ENCODE measurements at places on chromosomes 3 and 15. TPM values are rescaled to one million over a fixed set of nuclear protein-coding genes. Genes with fewer than 3 reads are reported as not detected.

DNA sequence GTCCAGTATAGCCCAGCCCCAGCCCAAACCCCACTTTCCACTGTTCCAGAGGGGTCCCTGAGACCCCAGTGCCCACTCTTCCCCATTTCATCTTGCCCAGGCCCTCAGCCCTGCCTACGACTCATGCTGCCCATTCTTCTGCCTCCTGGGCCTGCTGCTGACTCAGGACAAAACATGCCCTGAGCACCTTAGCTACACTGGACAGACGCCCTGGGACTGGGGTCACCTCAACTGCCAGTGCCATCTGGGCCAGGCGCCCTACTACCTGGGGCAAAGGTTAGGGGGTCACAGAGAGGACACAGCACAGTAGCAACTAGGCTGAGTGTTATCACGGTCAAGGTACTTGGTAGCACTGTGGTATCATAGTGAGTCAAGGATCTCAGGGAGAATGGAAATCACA lies 2.6 kb upstream of the LAMB2 start:
- DNase-seq = no peak

GRCh38 chr3:1666865-1667264 lies 431.8 kb upstream of the CNTN4 start:
- DNase-seq = no peak

- DNase-seq = no peak
These were observed 170.6 kb downstream of the TBL1XR1 start for GRCh38 chr3:177026505-177027277.

DNA sequence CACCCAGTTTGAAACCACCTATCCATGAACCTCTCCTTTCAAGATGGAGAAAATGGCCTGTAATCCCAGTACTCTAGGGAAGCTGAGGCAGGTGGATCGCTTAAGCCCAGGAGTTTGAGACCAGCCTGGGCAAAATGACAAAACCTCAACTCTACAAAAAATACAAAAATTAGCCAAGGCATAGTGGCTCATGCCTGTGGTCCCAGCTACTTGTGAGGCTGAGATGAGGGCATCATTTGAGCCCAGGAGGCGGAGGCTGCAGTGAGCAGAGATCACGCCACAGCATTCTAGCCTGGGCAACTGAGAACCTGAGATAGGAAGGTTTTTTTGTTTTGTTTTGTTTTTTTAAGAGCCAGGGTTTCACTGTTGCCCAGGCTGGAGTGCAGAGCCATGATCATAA lies 5.4 kb downstream of the TKT start:
- no peak for DNase-seq

DNA sequence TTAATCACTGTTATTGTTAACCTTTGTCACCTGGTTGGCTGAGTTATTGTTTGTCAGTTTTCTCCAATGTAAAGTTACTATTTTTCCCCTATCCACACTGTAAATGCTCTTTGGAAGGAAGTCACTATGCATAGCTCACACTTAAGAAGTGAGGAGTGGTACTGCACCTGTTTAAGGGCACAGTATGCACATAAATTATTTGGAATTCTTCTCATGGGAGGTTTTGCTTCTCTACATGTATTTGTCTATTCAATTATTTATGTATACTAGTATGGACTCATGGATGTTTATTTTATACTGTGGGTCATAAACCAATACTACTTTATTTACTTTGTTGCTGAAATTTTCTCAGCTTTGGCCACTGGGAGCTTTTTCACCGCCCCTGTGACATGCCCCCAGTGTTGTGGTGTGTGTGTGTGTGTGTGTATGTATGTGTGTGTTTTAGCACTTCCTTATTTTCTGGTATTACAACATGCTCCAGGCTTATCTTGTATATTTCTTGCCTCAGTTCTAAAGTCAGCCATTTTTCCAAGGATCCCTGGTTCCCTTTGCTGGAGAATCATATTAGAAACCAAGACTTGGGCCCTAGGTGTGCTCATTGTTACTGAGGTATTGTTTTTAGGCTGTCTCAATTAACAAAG lies 290.5 kb downstream of the KBTBD8 start:
- DNase-seq = no peak

FHIT gene
- 8.9 TPM for total RNA-seq

SEMA3F gene
- 23.3 TPM for total RNA-seq

ACSBG1 gene
- 23.6 TPM for total RNA-seq

DNA sequence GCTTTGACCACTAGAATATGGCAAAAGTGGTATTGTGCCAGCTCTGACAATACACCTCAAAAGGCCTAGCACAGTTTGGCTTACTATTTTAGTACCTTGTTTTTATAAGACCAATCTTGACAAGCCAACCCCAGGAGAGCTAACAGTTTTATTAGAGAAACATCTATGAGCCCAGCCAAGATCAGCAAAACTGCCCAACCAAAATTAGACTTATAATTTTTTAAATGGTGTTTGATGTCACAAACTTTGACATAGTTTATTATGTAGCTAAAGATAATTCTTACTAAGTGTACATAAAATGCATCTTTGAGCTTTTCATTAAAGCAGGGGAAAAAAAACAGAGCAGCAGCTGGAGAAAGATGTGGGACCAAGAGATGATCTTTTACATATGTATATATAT lies 537.5 kb downstream of the ZPLD1 start:
- DNase-seq = no peak

SKOR1 gene
- 0.10 TPM for total RNA-seq

LRRC31 gene
- not detected for total RNA-seq

DNA sequence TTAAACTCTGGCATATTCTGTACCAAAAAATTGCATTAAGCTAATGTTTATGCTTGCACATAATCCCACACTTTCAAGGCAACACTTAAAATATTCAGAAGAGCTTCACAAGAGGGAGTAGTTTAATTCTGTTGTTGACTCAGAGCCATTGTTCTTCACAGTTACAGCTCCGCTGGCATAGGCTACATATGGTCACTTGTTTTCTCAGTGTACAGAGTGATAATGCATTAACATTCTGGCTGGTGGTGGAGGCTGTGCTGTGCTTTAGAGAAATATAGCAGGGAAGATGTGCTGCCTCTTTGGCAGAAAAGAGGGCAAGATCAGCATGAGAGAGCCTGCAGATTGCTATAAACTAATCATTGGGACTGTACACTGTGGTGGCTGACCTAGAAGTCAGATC lies 13.3 kb downstream of the NLGN1 start:
- no peak for DNase-seq

DNA sequence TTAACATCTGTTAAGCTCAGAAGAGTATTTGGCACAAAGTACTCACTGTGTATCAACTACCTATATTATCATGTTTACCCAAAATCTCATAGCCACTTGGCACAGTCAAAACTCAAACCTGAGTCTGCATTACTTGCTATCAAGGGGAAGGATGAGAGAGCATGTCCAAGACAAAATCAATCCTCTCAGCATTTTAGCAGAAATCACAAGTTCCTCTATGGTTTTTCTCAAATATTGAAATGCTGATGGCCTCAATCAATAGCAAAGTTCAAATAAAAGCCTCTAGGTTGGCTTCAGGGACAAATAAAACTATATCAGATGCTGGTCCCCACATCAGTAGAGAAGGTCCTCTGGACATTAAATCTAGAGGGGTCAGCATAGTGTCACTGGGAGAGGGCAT lies 14.3 kb downstream of the TBC1D2B start:
- no peak for DNase-seq

PLSCR4 gene
- total RNA-seq = 54.4 TPM

EPHB1 gene
- total RNA-seq = 5.0 TPM

ZNF770 gene
- total RNA-seq = 59.4 TPM

GP9 gene
- 0.49 TPM for total RNA-seq

- DNase-seq = no peak
These were observed 47.7 kb upstream of the PLXND1 start for GRCh38 chr3:129654131-129654530.

- no peak for DNase-seq
These were observed 784 bp upstream of the SAMMSON start for GRCh38 chr3:69998759-69999139.

C3orf52 gene
- total RNA-seq = 12.9 TPM

MAP6D1 gene
- total RNA-seq = 1.2 TPM

DNA sequence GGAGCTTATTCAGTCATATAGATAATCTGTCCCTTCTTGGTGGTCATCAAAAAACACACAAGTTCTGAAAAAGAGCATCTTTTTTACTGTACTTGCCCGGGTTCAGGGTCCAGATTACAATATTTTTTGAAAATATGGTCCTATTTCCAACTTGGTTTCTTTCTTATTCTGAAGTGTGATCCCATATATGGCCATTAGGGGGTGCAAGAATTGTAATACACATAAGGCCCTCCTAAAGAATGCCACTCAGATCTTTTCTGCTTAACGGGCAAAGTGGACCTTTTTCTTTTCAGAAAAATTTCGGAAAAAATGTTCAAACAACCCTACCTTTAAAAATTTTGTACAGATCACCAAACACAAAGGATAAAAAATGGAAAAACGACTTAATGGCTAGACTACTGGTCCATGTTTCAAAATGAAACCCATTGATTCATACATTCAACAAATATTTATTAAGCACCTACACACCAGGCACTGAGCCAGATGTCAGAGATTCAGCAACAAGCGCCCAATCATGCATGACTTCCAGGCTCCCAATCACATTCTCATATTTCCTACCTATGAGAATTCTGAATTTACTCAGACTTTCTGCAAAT lies 102.0 kb upstream of the MYRIP start:
- DNase-seq = no peak

DNA sequence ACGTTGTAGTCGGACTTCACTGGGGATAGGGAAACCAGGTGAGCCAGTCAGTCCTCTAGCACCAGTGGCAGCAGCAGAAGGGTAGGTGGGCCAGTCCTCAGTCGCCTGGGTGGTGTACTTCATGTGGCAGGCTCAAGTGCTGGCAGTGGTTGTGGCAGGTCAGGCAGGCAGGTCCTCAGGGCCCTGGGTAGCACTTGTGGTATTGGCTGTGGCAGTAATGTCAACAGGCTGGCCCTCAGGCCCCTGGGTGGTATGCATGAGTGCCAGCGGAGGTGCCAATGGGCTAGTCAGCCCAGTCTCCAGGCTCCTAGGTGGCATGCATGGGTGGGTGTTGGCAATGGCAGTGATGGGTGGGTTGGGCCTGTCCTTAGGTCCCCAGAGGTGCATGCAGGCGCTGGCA lies 40.6 kb downstream of the FAIM start:
- no peak for DNase-seq

Data from skin of body (tissue), 3 donors.